ENCODE measurements at places on chromosomes 5 and 9.

GRCh38 chr5:124662181-124662781, 84.2 kb downstream of the ZNF608 start:
- no peak for DNase-seq

- DNase-seq = no peak
Observed at GRCh38 chr9:78668148-78668832, 371.4 kb downstream of the PSAT1 start.

DNA sequence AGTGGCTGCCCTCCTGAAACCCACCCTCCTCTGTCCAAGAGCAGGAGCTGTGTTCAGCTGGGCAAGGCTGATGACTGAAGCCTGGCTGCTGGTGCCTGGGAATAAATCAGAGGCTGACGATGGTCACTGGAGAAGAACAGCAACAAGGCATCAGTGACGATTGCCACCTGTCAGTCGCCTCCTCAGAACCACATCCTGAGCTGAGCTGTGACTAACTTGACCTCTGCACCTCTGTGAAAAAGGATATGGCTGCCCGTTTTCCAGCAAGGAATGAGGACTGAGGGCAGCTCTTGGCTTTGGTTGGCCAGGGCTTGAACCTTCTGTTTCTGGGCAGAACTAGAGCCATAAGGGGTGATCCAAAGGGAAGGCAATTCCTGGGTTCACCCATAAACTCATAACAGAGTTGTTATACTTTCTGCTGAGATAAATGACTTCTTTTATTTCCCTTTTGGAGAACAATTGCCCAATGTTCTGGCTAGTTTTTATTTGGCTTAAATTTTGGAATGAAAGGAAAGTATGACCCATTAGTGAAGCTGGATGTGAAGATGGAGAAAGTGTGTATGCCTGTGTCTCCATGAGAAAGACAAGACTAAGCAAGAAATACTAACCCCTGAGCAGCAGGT, 40.1 kb downstream of the TRIP13 start:
- DNase-seq = no peak

GRCh38 chr9:91921371-91921770, 28.7 kb downstream of the ROR2 start:
- no peak for DNase-seq

DNA sequence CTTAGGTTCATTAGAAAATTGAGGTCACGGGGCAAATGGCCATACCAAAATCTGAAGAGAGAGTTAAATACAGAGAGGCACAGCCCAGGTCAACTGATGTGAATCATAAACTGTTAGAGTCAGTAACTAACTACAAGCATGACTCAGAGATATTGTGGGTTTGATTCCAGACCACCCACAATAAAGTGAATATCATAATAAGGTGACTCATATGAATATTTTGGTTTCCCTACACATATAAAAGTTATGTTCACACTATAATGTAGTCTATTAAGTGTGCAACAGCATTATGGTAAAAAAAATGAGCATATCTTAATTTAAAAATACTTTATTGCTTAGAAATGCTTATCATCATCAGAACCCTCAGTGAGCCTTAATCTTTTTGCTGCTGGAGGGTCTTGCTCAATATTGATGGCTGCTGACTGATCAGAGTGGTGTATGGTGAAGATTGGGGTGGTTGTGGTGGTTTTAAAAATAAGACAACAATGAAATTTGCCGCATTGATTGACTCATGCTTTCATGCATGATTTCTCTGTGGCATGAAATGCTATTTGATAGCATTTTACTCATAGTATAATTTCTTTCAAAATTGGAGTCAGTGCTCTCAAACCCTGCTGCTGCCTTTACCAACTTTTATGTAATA, 53.1 kb upstream of the EDIL3 start:
- DNase-seq = peak; percentile 40

DNA sequence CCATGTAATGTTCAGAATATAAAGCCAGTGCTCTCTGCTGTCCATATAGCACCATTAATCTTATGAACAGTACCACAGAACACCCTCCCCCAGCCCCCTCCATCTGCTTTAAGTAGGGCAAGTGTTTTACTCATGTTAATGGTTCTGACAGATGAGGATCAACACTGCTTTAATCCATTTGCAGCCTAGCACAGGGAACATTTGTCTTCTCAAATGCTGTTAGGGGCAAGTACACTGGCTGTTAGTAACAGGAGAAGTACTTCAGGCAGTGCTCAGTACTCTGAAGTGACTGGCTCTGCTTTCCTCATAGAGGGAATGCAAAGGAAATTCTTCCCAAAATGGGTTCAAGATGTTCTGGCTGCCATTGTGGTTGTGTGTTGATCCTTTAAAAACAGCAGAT, 202.6 kb downstream of the DCP2 start:
- no peak for DNase-seq

DNA sequence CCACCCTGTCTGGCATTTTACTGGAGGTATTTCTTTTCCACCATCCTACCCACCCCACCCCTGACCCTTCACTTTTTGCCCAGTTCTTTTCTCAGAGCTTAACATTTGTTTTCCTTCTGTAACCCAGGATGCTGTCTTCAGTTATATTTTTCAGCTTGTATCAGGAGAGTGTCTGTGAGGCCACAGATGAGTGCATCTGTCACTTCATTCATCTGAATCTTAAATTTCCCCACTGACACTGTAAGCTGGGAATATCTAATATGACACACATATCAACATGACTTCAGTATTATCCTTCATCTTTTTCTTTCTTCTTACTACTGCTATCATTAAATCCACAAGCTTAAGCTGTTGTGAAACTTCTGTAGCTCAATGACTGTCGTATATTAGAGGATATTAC, 4.9 kb downstream of the MARCHF3 start:
- no peak for DNase-seq

DNA sequence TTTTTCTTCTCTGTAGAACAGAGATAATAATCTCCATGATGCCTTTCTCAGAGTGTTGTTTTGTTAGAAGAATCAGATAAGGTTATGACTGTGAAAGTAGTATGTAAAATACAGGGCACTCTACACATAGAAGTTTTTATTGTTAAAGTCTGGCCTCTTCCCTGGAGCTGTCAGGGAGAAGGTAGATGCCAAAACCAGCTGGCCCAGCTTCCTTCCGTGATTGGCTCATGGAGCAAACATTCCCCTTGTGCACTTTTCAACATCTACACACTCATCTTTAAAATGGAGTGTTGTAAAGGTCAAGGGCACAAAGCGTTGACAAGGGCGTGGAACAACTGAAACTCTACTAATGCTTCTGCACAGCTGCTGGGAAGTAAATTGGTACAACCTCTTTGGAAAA, 7.4 kb upstream of the RNF183 start:
- DNase-seq = no peak

GRCh38 chr5:138338411-138339090, 485 bp downstream of the FAM53C start:
- DNase-seq = no peak

GRCh38 chr9:114822708-114823107, 16.9 kb upstream of the TNFSF15 start:
- no peak for DNase-seq

DNA sequence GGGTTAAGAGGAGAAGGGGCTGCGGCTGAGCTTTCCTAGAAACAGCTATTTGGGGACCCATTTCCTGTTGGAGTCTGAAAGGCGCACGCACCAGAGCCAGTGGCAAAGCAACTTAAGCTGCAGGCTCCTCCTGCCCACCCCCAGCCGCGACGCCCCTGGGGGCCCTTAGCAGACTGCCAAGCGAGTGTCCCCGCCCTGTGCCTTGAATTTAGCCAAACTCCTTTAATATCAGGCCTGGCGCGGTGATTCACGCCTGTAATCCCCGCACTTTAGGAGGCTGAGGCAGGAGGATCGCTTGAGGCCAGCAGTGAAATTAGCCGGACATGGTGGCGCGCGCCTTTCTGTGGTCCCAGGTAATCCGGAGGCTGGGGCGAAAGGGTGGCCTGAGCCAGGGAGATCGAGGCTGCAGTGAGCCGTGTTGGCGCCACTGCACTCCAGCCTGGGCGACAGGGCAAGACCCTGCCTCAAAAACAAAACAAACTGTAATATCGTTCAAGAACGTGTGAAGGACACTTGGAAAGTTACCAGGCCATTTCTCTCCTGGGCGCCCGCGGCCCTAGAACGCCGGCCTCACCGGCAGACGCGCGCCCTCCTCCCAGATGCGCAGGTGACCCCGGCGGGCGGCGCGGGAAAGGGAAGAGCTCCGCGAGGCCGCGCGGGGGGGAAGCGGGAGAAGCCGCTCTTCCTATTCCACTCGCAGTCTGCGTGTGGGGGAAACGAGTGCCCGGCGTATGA, 1.0 kb upstream of the F2R start:
- no peak for DNase-seq

- DNase-seq = no peak
Observed at GRCh38 chr9:134275375-134275774, 50.9 kb upstream of the RXRA start.

DNA sequence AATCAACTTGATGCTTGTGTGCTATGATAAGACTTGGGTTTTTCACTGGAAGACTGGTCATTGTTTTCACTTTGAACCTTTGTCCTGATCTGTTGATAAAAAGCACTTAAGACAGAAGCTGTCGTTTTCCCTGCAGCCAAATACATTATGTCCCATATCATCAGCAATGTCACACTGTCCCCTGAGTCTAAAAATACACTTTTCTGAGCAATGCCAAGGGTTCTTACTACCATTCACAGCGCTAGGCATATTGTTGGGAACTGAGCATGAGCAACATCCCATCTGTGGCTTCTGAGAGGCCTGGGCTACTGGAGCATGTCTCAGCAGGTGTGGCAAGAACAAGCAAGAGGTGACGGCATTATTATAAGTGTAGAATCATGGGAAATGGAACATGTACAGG, 81.8 kb downstream of the SEMA6A start:
- no peak for DNase-seq

DNA sequence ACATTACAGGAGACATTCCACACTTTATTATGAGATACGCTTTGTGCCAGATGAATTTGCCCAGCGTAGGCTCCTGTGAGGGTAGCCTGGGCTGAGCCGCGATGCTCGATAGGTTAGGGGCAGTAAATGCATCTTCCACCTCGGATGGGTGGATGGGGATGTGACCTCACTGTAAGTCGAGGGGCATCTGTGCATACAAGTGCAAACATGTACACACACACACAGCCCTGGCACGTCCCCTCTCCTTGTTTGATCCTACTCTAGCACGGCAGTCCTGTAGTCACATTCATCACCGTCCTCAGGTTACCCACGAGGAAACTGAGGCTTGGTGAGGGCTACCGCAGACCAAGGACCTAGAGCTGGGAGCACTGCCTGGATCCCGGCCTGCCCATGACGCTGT, 166.8 kb downstream of the COL23A1 start:
- no peak for DNase-seq

GRCh38 chr5:78016863-78017529, 240.9 kb upstream of the TBCA start:
- DNase-seq = no peak

GRCh38 chr5:112065781-112066180, 308.8 kb upstream of the NREP start:
- no peak for DNase-seq

- no peak for DNase-seq
Observed at GRCh38 chr5:80689627-80690026, 34.8 kb upstream of the DHFR start.

DNA sequence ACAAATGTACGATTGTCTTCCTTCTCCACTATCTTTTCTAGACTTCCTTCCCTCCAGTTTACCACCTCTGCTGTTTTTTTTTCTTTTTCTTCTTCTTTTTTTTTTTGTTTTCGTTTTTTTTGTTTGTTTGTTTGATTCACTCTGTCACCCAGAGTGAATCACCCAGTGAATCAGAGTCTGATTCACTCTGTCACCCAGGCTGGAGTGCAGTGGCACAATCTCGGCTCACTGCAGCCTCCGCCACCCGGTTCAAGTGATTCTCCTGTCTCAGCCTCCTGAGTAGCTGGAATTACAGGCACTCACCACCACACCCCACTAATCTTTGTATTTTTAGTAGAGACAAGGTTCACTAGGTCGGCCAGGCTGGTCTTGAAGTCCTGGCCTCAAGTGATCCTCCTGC, 375.7 kb downstream of the NTRK2 start:
- DNase-seq = no peak

DNA sequence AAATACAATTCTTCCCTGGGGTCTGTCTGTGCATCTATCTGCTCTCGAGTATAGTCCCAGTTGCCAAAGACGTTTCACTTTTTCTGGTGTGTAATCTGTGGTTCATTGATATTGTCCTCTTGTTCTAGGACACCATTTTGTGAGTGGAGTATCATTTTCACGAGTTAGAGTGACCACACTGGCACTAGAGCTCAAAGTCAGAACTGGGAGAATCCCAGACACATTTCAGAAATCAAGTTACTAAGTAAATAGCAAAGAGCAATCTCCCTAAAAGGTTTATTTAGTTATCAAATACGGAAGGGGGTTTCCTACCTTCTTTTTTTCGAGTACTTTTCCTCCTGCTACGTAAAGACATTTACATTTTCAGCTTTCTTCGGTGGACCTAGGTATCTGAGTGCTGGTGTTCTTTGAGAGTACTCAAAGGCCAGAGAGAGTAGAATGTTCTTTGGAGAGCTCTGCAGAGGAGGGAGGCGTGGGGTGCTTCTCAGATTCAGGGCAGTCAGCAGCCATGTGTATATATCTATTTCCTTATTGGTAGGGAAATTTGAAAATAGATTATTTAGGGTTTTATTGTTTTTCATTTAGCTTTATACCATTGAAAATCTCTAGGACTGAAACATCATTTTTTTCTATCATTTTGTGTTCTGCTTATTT, 8.9 kb upstream of the HSPA9 start:
- no peak for DNase-seq

- no peak for DNase-seq
Observed at GRCh38 chr9:114357911-114358328, 28.3 kb downstream of the ORM2 start.

- DNase-seq = peak; percentile 63
Observed at GRCh38 chr5:89351222-89351621, 468.2 kb upstream of the MEF2C start.

- DNase-seq = no peak
Observed at GRCh38 chr9:28688172-28688571, 1114.9 kb upstream of the C9orf72 start.

GRCh38 chr9:98225015-98225442, 30.4 kb downstream of the TBC1D2 start:
- DNase-seq = no peak

DNA sequence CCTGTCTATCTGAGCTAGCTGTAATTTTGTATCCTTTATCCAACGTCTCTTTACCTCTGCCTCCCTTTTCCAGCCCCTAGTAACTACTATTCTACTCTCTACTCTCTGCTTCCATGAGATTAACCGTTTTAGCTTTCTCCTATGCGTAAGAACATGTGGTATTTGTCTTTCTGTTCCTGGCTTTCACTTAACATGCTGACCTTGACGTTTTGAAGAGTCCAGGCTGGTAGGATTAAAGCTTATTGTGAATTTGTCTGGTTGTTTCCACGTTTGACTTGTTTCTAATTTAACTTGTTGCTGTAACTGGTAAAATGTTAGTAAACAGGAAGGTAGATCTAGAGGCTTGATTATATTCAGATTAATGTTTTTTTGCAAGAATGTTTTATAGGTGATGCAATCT, 385.3 kb downstream of the PSAT1 start:
- no peak for DNase-seq
